Esophagus muscularis mucosa (tissue), 4 donors: ENCODE measurements at places on chromosomes 2 and 18. TPM values are rescaled to one million over a fixed set of nuclear protein-coding genes. Genes with fewer than 3 reads are reported as not detected.

Gene GALNT14
- 1.0 TPM for total RNA-seq

- H3K36me3 ChIP-seq, result no peaks in the 10 kb centered on the region
- H3K27me3 ChIP-seq, result no peaks in the 10 kb centered on the region
- H3K4me1 ChIP-seq, result no peaks in the 10 kb centered on the region
- no peak overlapping the region for H3K4me3 ChIP-seq
- no peak overlapping the region for H3K27ac ChIP-seq
Measured at GRCh38 chr2:212709280-212709679, 170.7 kb upstream of the ERBB4 start.

DNA sequence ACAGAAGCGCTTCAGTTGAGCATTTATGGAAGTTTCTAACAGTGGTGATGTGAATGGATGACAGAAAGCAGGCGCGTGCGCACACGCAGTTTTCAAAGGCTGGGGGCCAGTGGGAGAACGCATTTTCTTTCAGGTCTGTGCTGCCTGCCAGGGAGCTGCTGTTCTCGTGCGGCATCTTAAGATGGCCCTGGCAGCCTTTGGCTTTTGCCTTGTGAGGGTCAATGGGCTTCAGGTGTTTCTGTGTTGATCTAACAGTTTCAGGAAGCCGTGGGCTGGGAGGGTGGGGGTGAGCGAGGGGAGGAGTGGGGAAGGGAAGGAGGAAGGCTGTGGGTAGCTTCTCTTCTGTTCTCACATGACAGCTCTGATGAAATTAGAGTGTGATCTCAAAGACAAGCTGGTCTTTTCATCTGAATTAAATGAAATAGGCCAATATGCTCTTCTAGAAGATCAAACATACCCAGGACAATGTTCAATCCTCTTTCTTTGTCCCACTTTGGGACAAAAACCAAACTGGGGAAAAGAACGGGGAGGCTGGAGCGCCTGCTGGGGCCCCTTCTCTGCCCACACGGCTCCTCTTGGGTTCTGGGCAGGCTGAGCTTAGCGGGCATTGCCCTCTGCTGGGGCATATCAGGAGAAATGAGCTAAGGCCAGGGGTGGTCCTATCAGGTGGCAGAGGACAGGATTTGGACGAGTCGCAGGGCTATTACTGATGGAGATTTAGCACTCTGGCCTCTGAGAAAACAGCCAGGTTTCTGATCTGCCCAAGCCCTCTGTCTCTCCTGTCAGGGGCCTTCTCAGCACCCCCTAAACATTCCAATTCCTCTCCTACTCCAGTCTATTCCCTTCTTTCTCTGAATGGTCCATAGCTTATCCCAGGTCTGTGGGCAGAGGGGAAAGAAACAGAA is 126.2 kb upstream of the LGALSL start:
- no peak for DNase-seq
- H3K4me1 ChIP-seq, result peaks cover 39% of the 10 kb centered on the region
- no peaks in the 10 kb centered on the region for H3K36me3 ChIP-seq
- no peaks in the 10 kb centered on the region for H3K27me3 ChIP-seq
- peak overlapping the region; percentile 65 for H3K27ac ChIP-seq
- H3K4me3 ChIP-seq, result peak overlapping the region; percentile 25

Gene TUBA3E
- total RNA-seq, result not detected

DNA sequence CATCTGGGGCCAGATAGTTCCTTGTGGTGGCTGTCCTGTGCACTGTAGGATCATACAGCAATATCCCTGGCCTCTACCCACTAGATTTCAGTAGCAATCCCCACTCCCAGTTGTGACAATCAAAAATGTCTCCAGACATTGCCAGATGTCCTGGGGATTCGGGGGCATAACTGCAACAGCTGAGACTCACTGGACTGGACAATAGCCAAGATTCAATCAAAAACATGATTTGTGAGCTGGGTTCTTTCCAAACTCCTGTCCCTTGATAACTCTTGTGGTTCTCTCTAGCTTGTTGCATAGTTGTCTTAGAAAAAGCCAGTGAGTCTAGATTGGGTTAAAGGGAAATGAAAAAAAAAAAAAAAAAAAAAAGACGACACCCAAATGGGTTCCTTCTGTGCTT is 293.4 kb downstream of the CELF4 start:
- H3K27me3 ChIP-seq, result peaks cover 59% of the 10 kb centered on the region
- DNase-seq, result no peak
- H3K4me3 ChIP-seq, result no peak overlapping the region
- H3K27ac ChIP-seq, result no peak overlapping the region
- H3K4me1 ChIP-seq, result no peaks in the 10 kb centered on the region
